ENCODE measurements at places on chromosomes 5 and 9.

GRCh38 chr5:91016954-91017700 is 366.0 kb downstream of the ARRDC3 start:
- no peak for DNase-seq

DNA sequence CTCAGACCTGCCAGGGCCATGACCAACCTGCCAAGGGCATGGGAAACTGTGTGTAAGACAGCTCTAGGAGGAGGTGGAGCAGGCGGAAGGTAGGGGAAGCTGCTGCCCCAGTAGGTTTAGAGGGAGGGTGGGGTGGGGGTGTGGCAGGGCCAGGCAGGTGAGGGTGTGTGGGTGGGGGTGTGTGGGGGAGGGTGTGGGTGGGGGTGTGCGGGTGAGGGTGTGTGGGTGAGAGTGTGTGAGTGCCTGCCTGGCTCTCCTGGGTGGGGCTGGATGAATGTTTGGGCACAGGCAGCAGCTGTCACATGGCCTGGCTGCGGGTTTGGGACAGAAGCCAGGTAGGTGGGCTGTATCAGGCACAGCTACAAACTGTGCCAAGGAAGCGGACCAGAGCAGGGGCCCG is 8.8 kb upstream of the N4BP3 start:
- no peak for DNase-seq

GRCh38 chr9:68750786-68751185 is 45.7 kb downstream of the PIP5K1B start:
- DNase-seq, result no peak

DNA sequence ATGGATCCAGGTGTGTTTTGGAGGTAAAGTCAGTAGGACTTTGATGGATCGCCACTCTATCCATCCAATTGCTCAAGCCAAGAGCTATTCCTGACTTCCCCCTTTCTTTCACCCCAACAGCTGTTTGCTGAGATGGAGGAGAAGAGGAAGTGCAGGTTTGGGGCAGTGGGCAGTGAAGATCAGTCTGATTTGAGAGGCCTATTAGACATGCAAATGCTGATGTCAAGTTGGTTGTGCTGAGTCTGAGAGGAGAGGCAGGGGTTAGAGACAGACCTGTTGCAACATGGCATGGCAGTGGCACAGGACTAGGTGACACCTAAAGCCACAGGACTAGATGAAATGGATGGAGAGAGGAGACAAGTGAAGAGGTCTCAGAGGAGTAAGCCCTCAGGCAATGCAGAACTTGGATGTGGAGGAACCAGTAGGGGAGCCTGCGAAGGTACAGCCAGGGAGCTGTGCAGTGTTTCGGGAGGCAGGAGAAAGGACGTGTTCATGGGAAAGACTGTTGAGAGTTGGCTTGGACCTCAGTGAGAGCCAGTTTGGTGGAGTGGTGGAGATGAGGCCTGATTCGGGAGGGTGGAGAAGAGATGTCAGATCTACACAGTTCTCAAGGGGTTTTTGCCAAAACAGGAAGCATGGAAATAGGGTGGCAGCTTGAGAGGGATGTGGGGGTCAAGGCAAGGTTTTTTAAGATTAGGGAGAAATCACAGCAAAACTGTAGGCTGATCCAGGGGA is 175.0 kb downstream of the MACROH2A1 start:
- no peak for DNase-seq

GRCh38 chr5:6734243-6734700 is 21.0 kb downstream of the TENT4A start:
- DNase-seq, result no peak

DNA sequence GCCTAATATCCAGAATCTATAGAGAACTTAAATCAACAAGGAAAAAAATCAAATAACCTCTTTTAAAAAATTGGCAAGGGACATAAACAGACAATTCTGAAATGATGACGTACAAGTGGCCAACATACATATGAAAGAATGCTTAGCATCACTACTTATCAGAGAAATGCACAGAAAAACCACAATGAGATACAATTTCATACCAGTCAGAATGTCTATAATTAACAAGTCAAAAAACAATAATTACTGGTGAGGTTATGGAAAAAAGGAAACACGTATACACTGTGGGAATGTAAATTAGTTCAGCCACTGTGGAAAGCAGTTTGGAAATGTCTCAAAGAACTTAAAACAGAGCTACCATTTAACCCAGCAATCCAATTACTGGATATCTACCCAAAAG is 1192.0 kb downstream of the CDH12 start:
- no peak for DNase-seq

GRCh38 chr5:2863133-2863532 is 111.7 kb upstream of the IRX2 start:
- DNase-seq, result no peak

GRCh38 chr5:88702332-88702731 is 180.7 kb downstream of the MEF2C start:
- DNase-seq, result no peak

DNA sequence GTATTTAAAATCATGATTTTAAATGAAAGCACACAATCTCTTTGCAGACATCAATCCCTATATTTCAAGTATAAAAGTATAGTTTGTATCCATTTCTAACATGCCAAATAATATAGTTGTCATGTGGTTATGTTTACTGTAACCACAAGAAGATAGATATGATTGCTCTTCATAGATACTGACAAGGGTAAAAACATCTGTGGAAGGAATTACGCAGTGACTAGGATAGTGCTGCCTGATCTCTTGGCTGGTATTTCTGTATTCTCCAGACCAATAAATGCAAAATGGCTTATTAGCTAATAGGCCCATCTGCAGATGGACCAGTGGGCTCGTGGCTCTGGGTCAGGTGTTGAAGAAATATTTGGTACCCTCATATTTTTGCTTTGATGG is 34.9 kb upstream of the FBN2 start:
- DNase-seq, result no peak

- DNase-seq, result no peak
Observed at GRCh38 chr5:135025730-135026644, 8.0 kb downstream of the PITX1 start.

- DNase-seq, result no peak
Observed at GRCh38 chr5:73661753-73662152, 35.8 kb downstream of the ARHGEF28 start.

DNA sequence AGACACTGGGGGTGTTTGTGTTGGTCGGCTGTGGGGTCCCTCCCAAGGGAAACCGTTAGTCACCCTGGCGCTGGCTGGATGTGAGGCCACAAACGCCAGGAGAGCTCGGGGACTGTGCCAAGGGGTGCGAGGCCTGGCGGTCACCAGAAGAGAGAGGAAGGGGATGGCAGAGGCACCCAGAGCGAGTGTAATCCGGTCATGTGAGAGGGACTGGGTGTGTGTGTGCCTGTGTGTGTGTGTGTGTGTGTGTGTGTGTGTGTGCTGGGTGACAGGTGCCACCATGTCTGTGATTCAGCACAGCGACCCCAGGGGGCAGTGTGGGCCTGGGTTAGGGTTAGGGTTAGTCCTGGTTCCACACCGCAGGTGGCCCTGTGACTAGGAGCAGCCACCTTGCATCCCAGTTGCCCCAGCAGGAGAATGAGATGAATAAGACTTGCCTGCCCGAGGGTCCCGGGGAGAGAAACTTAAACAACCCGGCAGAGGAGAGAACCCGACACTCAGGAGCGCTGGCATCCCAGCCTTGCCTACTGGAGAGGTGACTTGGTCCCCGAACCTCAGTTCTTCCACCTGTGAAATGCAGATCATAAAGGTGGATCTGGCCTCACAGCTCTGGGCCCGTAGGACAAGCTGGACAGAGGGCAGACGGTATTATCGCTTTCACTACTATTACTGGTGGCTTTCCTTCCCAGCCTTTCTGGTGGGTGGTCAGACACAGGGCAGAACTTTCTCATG is 1.4 kb upstream of the ADAMTSL2 start:
- peak; percentile 36 for DNase-seq

- no peak for DNase-seq
Observed at GRCh38 chr5:132457371-132458225, 33.0 kb downstream of the IRF1 start.

GRCh38 chr5:102532123-102532522 is 33.3 kb upstream of the SLCO6A1 start:
- DNase-seq, result no peak

GRCh38 chr9:115715666-115716065 is 437.9 kb upstream of the PAPPA start:
- DNase-seq, result no peak

DNA sequence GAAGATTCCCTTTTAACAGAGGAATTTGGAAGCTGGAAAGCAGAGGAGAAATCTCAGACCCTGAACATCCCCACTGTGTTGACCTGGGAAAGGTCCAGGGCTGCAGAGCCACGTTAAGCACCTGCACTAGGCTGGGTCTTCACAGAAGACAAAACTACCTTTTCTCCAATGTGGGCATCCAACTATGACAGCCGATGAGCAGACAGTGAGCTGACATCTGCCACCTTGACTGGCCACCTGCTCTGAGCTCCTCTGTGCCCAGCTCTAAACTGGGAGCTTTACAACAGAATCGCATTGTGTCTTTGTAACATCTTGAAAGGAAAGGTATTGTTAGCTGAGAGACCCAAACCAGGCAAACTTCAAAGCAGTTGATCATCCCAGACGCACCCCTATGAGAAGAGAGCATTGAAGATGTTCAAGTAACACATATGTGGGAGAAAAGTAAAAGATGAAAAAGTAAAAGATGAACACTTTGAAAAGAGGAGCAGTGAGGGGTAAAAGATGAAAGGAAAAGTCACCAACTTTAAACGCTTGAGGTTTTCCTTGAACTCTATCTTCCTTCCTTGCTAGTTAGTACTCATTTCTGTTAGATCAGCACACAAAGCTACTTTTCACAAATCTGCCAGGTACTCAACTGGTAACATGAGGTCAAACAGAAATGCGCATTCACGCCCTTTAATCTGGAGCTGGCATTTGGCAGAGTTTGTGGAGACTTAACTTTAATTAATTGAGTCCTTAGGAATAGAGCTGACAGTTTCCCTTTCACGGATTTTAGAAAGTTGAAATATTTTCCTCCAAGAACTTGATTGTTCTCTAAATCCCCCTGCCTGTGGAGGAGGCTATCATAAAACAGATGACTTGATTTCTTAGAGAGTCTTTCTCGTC is 53.2 kb upstream of the CTXN3 start:
- DNase-seq, result no peak

Data from activated T-helper 1 cell treated with Interleukin-2 at 50 U/mL for 16 hours (primary cell).